CD4-positive, alpha-beta memory T cell (primary cell): ENCODE measurements at places on chromosomes 7 and 10.

DNA sequence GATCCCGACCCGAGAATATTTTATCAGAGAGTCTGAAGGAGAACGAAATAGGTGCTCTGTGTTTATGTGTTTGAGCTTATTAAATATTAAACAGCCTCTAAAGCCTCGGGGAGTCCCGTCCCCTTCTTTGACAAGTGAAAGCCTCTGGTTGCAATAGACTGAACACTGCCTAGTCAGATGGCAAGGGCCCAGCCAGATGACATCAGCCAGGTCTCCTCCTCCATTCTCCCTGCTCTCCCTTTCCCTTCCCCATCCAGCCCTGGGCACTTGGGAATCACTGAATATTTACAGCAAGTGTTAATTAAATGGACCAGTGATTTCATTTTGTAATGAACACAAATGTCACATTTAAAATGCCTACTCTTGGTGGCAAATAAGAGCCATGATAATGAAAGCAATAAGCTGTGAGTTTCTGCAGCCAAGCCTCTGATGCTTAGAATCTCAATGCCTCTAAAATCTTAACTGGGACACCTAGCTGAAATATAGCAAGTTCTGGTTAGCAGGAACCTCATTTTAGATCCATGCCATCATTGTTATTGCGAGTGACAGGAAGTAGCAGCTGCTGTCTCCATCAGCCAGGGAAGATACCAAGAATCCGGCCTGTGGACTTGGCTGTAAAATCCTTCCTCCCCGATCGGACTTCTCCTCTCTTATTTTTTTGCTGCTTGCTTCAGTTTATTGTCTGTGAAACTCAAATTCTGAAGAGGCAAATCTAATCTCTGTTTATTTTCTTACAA lies 202.1 kb downstream of the PRPF18 start:
- DNase-seq = peak; percentile 41

DNA sequence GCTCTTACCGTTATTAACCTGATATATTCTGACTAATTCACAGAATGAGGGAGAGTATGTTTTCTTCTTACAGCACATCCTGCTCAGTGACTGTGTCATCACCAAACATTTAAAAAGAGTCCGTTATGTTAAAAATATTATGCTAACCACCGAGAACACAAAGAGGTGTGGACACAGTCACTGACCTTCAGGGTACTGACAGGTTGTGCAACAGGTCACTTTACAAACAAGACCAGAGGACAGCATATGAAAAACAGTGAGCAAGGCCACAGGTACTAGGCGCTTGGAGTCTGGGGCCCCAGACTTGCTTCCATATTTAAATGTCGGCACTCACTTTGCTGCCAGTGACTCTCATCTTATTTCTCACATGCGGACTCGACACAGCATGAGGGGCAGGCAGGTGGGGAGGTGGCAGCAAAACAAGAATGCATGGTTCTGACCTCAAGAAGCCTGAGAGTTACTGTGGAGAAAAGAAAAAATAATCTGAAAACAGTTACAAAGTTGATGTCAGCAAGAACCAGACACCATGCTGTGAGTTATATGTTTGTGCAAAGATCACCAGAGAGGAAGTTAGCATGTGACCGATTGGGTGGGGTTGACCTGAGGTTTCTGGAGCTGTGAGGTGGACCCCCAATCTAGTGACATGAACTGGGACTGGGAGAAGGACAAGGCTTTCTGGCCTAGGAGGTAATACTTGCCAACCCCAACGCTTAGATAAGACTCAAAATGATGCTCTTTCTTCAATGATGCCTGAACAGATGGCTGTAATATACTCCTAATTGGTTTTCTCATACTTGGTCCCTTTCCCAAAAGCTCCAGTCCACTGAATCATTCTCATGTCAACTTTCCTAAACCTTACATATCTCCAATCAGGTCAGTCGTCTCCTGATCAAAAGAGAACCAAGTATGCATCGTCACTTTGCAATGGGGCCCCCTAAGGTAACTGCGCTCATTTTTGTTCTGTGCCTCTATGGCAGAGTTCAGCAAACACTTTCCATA lies 102.4 kb downstream of the HIPK2 start:
- DNase-seq = no peak

DNA sequence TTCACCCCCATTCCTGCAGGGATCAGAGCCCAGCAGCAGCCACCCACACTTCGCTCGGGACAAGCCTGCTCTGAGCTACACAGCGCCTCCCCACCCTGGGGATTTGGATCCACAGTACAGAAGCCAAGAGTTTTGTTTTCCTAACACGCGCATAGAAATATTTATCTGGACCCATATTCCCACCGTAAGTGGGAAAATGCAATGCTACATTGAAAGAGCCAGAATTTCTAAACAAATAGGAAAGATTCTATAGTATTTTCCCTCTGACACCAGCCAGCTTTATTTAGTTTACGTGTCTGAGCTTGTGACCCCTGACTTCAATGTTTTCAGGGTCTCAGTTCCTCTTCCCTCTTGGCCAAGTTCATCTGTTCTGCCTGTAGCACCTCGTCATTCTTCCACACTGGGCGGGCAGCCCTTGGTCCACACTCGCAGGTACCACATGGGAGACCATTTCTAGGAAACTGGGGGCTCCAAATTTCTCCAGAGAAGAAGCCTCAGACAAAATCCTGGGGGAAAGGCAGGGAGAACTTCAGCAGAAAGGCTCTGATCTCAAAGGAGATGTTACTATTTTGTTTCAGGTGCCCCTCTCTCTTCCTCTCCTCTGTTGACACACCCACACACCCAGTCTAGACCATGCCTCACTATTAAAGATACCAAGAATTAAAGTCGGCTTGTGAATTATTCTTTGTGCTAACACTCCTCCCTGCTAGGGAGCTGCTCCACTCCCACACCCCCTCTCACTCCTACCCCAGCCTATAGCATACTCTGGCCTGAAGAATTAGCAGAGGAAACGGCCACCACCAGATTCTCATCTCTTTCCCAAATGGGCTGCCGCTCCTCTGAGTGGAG lies 116.0 kb upstream of the PCGF5 start:
- DNase-seq = no peak

DNA sequence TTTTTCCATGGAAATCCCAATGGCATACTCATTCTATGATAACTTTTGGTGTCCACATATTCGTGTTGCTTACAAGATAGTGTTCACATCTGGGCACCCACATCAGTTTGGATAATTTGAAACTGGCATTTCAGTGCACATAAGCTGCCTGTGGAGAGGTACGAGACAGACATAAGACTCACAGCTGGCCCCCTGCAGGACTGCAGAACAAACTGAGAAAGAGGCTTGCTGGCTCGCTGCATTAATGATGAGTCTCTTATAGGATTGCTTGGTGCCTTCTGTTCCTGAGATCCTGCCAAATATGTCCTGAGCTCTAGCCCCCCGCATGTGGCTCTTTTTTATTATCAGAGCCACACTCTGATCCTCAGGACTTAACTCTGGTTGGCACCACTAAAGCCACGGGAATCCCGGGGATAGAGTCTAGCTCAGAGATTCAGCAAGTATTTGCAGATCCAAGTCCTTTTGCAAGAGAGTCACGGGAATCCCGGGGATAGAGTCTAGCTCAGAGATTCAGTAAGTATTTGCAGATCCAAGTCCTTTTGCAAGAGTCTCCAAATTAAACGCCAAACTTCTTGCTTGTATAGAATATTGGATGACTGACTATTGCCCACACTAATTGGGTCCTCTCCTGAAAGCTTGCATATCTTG lies 34.0 kb upstream of the JCAD start:
- DNase-seq = no peak
